ENCODE measurements at places on chromosomes 2 and 18.

DNA sequence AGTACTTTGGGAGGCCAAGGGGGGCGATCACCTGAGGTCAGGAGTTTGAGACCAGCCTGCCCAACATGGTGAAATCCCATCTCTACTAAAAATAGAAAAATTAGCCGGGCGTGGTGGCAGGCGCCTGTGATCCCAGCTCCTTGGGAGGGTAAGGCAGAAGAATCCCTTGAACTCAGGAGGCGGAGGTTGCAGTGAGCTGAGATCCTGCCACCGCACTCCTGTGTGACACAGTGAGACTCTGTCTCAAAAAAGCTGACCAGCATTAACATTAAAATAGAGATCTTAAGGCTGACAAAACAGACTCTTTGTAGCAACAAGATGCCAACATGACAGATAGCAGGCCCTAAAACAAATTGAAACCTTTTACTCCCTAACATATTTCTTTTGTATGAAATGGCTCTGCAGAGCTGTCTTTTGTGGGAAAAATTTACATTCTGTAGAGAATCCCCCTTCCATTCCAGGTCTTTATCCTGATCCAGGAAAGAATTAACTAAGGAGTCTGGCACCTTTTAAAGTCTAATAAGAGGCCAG, 213.9 kb downstream of the RAB3GAP1 start:
- no peak for DNase-seq

DNA sequence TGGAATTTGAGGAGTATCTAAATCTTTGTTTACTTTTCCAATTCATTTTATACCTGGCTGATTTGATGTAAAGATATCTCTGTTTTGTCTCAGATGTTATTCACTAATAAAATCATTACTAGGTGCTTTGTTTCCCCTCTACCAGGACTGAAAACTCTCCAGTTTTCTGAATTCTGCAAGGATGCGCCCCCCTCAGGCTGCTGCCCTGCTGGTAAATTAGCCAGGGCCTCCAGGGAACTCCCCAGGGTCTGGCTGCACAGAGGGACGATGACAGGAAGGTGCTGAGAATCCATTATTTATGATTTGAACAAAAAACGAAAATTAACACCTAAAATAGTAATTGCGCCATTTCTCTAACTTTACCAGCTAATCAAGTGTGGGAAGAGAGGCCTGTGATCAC, 541.2 kb upstream of the POU3F3 start:
- no peak for DNase-seq

- DNase-seq: no peak
These were observed 8.1 kb downstream of the LDLRAD4 start for GRCh38 chr18:13226533-13227144.

- DNase-seq: no peak
These were observed 47.9 kb downstream of the MEMO1 start for GRCh38 chr2:31962757-31963361.

DNA sequence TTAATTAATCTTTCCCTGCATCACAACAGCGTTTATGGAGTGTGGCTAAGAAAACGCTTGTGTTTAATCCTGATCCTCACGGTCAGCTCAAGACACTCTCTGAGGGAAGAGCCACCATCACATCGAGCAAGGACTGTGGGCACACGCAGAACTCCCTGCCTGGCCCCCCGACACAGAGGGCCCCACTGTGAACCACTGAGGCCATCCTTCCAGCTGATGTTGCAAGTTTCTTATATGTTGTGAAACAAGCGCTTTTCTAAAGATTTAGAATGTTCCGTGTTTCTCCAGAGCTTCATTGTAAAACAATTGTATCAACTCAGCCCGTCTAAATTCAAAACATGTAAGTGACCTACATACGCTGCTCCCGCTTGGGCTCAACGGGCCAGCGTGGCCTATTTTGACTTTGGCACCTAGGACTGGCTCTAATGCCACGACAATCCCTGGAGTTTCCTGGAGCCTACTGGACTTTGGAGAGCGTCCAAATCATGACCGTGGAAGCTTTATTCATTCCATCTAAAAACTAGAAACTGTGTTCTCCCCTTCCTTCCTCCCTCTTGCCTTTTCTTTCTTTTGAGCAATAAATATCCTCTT, 34.9 kb downstream of the SERPINE2 start:
- DNase-seq: no peak

DNA sequence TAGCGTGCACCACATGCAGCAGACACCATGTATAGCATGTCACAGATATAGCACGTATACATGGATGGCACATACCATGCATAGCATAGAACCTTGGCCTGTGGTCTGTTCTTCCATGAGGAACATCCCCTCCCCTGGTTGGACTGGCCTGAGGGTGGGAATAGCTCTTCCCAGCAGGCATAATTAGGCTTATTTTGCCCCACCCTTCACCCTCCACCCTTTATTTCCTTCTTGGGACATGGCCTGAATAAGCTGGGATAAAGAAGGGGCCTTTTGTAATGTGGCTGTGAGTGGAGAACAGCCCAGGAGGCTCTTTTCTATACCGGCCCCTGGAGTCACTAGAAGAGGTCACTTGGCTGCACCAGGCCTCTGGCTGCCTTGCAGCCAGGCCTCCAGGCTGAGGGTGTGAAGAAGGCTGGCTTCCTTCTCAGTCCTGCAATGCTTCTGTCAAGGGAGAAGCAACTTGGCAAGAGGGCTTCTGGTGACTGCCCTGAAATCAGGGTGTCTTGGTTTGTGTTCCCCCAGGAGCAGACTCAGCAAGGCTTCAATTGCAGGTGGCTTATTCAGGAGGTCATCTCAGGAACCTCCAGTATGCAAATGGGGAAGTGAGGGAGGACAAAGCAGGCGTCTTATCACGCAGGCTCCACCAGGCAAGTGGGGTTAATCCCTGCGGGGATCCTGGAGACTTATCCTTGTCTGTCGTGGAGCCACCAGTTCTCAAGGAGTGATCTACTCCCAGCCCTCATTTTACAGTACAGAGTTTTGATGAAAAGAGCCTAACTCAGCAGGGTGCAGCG, 68.2 kb downstream of the HS6ST1 start:
- DNase-seq: no peak

DNA sequence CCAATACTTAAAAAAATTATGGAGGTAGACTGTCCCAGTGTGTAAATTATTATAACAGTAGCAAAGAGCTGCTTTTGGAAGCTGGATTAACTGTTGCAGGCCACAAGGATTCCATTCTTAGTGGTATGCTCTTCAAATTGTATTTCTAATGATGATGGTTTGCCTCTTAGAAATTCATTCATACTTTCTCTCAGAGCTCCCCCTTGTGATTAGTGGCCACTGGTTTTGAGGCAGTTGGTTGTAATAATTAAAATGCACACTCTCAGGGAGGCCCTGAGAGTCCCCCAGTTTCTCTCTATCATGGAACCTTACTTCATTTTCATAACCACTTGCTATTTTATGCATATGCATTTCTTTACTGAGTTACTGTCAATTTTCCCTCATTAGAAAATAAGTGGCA, 122.5 kb downstream of the PLA2R1 start:
- no peak for DNase-seq

- DNase-seq: no peak
These were observed 28.7 kb downstream of the IGFBP5 start for GRCh38 chr2:216666461-216667233.

DNA sequence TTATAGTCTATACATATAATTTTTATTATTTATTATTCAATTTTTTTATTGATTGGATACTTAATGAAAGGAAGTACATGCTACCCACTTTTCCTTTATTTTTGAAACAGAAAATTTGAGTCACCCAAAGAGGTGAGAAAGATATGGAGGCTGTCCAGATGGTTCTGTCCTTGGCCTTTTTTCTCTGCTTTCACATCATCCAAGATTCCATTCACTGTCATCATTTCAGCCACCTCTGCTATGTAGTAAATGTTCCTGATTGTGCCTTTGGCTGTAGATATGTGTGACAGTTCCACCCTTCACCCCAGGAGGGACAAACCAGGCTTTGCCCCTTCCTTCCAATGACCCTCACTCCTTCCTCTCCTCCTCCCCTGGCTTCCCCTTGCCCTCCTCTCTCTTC, 675.7 kb upstream of the ID2 start:
- DNase-seq: no peak

DNA sequence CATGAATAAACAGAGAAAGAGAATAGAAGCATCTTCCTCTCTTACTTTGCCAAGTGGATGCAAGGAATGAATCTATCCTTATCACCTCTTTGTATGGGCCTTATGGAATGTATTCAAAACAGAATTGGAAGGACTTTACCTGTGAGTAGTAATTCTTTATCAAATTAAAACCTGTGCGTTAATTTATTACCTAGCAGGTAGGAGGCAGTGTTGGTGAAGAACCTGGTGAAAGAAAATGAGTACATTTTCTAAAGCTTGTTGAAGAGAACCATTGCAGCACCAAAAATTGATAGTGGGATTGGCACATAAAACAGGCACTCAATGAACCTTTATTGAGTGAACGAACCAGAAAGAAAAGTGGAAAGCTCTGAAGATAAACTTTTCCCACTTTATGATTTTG, 1302.1 kb upstream of the CELF4 start:
- no peak for DNase-seq

DNA sequence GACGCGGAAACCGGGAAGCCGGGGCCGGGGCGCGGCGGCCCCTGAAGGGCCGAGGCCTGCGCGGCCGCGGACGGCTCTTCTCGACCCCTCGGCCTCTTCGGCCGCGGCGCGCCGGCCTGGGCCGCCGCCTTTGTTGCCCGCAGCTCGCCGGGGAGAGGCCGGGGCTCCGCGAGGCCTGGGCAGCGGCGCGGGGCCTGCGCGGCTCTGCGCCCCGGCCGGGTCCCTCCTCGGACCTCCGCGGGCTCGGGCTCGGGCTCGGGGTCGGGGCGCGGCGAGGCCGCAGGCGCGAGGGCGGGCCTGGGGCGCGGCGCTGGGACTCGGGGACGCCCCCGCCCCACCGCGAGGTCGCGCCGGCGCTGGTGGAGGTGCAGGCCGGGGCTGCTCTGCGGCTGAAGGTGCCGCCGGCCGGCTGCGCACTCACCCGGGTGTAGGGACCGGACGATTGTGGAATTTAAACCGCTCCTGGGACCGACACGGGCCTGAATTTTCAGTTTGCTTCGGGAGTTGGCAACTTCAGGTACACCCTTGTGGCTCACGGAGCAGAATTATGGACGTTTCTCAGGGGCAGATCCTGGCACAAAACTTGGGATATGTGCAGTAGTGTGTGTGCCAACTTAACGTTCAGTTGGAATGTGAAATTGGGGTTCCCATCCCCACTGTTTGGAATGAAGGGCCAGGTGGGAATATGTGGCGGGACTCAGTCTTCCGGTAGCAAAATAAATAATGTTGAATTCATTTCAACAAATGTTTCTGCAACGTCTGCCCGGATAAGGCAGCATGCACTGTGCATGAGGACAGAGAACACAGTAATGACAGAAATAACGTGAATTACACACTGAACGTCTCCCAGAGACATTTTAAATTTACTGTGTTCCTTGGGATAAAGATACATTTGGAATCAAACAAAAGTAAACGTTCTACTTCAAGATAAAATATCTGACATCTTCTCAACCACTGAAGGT, 787 bp downstream of the SOCS6 start:
- DNase-seq: no peak

DNA sequence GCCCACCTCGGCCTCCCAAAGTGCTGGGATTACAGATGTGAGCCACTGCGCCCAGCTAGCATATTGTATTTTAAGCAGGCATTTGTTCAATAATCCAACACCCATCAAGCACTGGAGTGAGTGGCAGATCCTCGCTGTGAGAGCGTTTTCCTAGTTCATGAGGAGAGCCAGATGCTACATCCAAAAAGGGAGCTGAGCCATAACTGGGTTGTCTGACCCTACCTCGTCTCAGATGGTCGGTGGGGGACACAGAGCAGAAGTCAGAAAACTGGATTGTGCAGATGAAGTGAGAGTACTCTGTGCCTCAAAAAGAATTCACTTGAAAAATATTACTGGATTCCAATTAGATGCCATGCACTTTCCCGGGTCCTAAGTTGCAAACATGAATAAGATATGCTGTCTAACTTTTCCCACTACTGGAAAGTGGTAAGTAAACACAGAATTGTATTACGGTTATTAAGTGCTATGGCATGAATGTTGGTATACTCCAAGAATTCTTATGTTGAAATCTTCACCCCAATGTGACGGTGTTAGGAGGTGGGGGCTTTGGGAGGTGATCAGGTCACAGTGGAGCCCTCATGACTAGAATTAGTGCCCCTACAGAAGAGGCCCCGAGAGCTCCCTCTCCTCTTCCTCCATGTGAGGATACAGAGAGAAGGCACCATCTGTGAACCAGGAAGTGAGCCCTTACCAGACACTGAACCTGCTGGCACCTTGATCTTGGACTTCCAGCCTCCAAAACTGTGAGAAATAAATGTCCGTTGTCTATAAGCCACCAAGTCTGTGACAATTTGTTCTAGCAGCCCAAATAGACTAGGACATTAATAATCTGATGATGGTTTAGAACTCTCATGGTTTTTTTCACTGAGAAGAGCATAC, 21.5 kb downstream of the SOWAHC start:
- no peak for DNase-seq

DNA sequence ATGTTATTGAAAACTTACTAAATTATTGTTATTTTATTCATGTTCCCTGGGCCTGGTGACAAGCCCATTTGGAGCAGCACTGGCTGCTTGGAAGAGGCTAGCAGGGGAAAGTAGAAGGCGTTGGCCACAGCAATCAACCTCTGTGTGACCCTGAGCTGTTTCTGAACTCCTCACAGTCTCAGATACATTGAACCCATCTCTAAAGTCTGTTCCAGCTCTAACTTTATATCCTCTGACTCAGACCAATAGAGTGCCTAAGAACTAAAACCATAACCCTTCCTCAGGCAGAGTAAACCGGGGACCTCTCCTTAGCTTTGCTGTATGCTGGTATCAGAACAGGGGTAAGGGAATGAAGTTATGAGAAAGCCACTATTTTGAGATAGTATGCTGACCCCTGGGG, 96.4 kb upstream of the NOL4 start:
- no peak for DNase-seq

- DNase-seq: no peak
These were observed 41.6 kb downstream of the ZBTB7C start for GRCh38 chr18:48367557-48367956.
